ENCODE measurements at places on chromosomes 7 and 10. TPM values are rescaled to one million over a fixed set of nuclear protein-coding genes. Genes with fewer than 3 reads are reported as not detected.

The CABCOCO1 gene
- total RNA-seq, result not detected

DNA sequence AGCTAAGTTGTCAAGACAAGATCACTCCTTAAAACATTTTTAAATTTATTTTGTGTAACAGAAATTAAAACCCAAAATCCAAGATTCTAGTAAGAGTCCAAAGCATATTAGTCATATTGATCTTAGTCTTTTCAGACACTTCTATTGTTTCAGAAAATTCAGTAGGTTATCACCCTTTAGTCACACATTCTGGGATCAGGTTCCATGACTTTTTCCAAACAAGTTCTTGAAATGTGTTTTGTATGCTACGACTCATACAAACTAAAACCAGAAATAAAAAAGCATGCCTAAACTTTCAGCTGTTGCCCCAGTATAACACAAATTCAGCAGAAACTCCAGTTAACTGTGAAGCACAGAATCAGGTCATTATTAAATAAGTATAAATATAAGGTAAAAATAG lies 10.7 kb downstream of the SEMA3D start:
- DNase-seq, result no peak

GRCh38 chr10:77713521-77714280 lies 76.1 kb upstream of the KCNMA1 start:
- no peak for DNase-seq

DNA sequence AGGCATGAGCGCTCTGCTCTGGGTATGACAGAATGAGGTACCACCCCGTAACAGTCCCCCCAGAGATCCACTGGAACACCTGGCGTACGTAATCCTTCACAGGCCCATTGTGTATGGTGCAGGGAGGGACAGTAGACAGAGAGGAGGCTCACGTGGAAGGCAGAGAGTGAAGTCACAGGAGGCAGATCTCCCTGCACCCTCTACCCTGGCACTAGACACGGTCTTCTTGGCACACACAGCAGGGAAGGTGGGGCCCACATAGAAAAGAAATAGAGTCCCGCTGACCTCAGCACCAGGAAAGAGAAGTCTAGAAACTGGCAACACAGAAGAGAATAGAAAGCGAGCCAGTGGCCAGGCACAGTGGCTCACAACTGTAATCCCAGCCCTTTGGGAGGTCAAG lies 51.9 kb downstream of the SLC29A4 start:
- DNase-seq, result no peak

DNA sequence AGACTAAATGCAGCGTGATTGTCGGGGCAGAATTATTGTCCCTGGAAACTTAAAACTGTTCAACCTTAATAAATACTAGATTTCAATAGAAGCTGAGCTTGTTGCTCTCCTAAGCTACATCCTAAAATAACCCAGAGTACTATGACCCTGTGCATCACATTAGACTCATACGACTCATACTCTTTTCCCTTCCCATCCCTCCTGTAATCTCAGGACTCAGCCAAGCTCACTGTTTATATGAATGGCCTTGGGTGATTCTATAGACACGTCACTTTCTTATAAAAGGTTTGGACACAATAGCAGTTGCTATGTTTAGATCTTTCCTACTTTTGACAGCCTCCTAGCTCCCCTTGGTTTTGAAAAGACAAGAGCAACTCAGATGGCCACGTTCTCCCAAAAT lies 17.2 kb downstream of the TCF7L2 start:
- no peak for DNase-seq

All from gastrocnemius medialis (tissue), 4 donors.